ENCODE measurements at places on chromosomes 13 and 19.

DNA sequence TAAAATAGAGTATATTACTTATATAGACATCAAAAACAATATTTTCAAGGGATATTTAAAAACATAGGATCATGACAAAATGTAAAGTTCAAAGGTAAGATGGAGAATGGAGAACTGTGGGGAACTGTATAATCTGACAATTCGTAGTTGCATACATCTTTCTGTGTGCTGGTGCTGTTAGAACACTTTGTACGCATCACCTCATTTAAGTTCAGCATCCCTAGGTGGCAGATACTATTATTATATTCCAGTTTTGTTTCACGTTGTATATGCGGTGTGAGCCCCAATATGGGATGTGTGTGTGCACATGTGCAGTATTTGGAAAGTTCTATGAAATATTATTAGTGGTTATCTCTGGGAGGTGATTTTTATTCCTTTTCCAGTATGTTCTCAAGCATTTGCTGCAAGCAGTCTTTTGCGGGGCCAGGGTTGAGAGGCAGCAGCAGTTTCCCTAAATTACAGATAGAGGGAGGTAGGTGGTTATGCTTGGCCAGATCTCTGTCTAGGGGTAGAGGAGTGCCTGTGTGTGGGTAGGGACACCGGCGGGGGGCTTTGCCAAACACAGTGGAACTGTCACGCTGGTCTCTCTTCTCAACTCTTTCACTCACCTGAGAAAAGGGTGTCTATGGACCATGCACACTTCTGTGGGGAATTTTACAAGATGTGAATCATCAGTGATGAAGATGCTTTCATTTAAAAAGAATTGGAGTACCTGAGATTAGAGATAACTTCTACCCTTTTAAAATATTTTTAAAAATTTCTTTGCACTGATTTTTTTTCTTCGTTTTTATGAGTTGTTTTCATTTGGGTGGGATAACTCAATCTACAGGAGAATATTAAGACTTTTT is 55.6 kb upstream of the ALOX5AP start:
- no peak for DNase-seq

DNA sequence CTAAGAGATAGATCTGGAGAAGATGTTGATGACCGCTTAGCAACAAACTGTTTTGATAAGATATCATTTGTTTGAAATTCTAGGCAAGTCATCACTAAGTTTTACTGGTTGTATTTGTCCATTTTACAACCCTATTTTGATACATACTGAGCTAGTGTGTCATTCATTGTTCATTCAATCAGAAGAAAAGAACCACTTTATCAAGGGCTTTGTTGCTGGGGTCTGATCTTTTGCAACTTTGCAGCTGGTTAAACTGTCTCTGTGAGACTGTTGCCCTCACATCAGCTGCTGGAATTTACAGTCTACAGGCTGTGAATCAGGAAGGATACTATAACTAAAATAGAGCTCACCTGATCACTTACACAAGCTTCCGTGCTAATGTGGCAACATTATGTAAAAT is 290.5 kb downstream of the RFC3 start:
- no peak for DNase-seq

GRCh38 chr13:43934273-43934672 is 54.6 kb downstream of the LACC1 start:
- DNase-seq, result no peak

- DNase-seq, result peak; percentile 43
These were observed 1.3 kb downstream of the CDX2 start for GRCh38 chr13:27967736-27968315.

- no peak for DNase-seq
These were observed 195.1 kb downstream of the RFC3 start for GRCh38 chr13:34013061-34013460.

- no peak for DNase-seq
These were observed 44.2 kb downstream of the FOXO1 start for GRCh38 chr13:40622246-40622645.

- DNase-seq, result peak; percentile 52
These were observed 567 bp downstream of the EFNB2 start for GRCh38 chr13:106534639-106535551.

DNA sequence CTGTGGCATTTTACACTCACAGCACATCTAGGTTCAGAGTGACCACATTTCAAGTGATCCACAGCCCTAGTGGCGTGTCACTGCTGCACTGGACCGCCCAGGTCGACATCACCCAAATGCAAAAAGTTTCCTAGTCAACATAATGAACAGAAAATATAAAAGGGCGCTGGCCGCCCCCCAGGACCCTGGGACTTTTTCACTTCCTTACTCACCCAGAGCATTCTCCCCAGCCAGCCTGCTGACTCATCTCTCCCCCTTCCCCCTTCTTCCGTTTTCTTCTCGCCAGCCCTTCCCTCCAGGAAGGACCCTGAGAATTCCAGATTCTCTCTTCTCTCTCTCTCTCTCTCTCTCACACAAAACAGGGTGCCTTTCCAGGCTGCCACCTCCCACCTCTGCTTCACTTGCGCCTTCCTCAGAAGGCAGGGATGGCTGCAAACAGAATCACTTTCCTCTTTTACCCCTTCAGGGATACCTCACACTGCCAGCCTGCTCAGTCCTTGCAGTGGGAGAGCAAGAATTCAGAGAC is 21.0 kb upstream of the GRWD1 start:
- DNase-seq, result no peak

GRCh38 chr13:78784014-78784750 is 125.2 kb upstream of the OBI1 start:
- no peak for DNase-seq

DNA sequence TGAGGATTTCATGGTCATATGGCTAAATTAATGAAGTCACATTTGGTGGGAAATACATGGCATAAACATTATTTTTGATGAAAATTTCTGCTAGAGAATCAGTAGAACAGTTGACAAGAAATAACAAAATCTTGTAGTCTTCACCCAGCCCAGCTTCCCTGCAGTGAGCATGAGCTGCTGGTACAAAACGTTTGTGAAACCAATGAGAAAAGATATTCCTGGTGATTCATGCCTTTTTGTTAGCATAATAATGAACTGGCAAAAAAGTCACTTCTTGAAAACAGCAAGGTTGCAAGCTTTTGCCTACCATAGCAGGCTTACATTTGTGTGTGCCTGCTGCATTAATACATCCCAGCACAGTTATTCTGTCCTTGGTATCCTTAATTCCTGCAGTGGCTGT is 475.9 kb upstream of the HTR2A start:
- DNase-seq, result no peak

- DNase-seq, result no peak
These were observed 34.2 kb upstream of the ZNF599 start for GRCh38 chr19:34806976-34807860.

DNA sequence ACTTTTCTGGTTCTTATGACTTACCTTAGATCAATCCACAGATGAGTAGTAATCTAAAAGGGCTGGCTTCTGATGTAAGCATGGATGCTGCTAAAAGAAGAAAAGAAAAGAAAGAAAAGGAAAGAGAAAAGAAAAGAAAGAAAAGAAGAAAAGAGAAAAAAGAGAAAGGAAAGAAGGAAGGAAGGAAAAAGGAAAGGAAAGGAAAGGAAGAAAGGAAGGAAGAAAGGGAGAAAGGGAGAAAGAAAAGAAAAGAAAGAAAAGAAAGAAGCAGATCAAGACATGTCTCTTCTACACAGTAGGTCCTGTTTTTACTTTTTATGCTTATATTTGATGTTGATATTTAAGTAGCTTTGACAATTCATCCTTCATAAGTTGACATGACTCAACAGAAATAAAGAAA is 421.3 kb downstream of the DIAPH3 start:
- DNase-seq, result no peak

DNA sequence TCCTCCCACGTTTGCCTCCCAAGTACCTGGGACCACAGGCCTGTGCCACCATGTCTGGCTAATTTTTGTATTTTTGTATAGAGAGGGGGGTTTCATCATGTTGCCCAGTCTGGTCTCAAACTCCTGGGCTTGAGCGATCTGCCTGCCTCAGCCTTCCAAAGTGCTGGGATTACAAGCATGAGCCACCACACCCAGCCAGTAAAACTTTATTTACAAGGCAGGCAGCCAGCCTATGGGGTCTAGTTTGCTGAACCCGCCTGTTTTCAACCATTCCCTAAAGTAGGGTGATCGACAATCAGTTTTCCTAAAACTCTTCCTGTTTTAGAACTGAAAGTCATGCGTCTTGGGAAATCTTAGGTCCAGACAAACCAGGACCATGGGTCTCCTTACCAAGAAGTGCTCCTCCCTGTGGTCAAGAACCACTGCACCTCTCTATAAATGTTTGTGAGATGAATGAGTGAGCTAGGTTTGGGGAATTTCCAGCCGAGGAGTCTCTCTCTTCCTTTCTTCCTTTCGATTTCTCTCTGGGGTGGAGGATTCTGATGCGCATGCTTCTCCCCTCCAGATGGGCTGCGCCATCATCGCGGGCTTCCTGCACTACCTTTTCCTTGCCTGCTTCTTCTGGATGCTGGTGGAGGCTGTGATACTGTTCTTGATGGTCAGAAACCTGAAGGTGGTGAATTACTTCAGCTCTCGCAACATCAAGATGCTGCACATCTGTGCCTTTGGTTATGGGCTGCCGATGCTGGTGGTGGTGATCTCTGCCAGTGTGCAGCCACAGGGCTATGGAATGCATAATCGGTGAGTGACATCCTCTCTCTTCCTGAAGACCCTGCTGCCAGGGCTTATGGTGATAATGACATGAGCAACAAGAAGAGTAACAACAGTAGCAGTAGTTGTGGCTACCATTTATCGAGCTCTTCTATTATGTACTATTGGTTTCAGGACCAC is 38.7 kb downstream of the ADGRE1 start:
- DNase-seq, result no peak

GRCh38 chr19:46186717-46187101 is 38.7 kb downstream of the IGFL2 start:
- no peak for DNase-seq

DNA sequence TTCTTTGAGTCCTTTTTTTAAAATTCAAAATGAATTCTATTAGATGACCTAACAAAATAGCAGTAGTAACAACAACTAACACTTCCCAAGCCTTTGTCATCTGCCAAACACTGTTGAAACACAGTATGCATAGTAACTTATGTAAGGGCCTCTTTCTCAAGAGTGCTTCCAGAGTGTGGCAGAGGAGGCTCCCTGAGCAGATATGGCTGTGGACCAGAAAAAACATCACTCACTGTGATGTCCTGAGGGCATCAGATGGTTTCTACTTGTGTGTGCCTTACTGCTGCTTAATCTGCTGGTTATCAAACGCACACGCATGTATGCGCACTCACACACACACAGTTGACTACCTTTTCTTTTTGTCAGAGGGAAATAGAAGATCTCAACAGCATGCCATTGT is 110.8 kb downstream of the DLEU7 start:
- DNase-seq, result no peak

- DNase-seq, result no peak
These were observed 1017.3 kb upstream of the PCDH20 start for GRCh38 chr13:62432906-62433305.

DNA sequence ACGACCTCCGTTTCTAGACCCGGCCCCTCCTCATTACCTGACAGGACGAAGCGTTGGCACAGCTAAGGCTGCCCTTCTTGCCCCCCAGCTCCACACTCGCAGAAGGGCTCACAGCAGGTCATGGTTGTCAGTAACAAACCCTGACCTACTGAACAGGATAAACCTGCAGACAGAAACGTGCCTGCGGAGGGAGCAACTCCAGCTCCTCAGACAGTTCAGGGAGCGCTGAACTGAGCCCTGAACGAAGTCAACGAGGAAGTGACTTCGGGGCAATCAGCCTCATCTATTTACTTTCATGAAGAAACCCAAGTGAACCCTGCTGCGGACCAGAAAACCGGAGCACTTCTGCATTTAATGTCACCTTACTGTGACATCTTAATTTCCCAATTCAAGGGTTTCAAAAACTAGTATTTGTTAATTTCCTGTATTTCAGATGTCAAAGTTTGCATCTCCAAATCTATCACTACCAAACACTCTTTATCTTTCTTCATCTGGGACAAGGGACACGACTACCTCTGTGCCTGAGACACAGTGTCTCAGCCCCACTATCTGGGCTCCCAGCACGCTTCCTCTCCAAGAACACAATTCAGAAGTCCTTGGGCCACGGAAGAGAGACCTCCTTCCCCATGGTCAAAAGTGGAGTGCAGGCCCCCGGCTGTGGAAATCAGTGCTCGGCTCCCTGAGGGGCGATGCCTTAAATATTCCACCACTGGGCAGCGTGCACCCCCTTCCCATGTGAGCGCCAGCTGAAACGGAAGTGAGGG is 40.2 kb downstream of the CARS2 start:
- no peak for DNase-seq
